ENCODE measurements at places on chromosomes 11 and 22.

- no peak for DNase-seq
Measured at GRCh38 chr11:120337355-120338106, 1.3 kb downstream of the ARHGEF12 start.

GRCh38 chr11:73030130-73030529 lies 112.0 kb downstream of the FCHSD2 start:
- no peak for DNase-seq

DNA sequence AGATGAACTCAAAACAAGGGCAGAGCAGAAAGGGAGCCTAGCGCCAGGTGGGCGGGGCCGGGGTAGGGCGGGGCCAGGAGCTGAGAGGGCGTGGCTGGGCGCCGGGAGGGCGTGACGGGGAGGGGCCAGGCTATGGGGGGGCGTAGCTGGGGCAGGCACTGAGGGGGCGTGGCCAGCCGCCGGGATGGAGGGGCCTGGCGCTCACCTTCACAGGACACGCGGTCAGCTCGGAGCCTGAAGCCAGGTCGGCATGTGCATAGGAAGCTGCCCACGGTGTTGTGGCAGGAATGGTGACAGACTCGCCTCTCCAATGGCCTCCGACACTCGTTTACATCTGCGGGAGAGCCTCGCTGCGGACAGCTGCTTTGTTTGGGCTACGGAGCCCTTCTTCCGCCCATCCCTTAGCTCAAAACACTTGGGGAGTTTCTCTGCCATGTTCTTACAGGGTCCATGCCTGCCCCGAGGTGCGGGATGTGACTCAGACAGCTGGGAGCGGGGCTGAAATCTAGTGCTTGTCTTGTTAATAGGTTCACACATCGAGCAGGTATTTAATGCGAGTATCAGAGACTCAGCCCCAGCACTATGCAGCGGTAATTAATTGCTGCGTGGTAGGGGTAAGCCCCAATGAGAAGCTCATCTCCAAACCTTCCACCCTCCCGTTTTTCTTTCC lies 13.4 kb downstream of the VWCE start:
- no peak for DNase-seq

DNA sequence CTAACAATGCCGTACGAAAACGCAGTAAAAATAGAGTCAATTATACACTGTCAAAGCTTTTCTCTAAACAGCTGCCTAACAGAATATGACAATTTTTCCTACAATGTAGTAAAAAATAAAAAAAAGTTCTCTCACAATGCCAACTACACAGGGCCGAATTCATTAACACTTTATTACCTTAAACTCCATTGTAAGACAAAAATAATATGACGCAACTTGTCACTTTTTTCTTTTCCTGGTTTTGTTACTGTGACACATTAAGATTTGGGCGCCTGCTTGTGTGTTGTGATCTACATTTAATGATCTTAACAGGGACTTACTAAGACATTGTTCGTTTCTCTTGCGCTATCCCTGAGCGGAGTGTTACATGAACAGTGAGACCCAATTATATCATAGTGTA lies 204.1 kb downstream of the INSC start:
- no peak for DNase-seq

GRCh38 chr11:118938491-118939403 lies 13.0 kb upstream of the BCL9L start:
- DNase-seq: no peak

DNA sequence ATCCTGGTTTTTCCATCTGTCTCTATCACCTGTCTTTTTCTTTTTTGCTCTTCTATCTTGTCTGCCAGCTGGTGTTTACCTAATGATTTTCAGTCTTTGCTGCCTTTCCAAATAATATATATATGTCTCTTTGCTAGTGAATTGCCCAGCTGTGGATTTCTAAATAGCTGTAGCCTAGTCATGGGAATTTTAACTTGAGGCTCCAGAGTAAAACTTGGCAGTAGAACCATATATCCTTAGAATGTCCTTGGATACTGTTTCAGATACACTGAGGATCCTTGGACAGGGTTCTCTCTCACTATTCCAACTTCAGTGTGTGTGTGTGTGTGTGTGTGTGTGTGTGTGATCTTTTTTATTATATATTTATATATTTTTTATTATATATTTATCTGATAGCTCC lies 2285.3 kb downstream of the LRRC4C start:
- no peak for DNase-seq

DNA sequence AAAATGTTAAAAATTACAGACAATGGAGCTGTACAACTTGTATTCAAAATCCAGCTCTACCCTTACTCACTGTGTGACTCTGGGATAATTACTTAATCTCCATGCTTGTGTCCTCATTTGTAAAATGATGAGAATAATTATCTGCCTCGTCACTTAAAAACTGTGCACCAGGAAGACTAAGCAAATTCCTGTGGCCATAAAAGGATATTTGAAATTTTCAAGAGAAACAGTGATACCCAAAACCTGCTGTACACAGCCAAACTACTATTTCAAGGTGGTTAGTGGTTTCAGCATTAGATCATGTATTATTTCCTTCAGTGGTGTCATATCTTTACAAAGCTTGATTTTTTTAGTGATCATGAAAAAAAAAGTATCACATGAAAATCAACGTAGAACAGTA lies 136.9 kb downstream of the METTL15 start:
- no peak for DNase-seq

Measured in NCI-H1092 treated with DMSO at 0.1 percent for 48 hours (cell line).